ENCODE measurements at places on chromosomes 13 and 19.

GRCh38 chr13:33108620-33109019 is 92.4 kb downstream of the KL start:
- no peak for DNase-seq

DNA sequence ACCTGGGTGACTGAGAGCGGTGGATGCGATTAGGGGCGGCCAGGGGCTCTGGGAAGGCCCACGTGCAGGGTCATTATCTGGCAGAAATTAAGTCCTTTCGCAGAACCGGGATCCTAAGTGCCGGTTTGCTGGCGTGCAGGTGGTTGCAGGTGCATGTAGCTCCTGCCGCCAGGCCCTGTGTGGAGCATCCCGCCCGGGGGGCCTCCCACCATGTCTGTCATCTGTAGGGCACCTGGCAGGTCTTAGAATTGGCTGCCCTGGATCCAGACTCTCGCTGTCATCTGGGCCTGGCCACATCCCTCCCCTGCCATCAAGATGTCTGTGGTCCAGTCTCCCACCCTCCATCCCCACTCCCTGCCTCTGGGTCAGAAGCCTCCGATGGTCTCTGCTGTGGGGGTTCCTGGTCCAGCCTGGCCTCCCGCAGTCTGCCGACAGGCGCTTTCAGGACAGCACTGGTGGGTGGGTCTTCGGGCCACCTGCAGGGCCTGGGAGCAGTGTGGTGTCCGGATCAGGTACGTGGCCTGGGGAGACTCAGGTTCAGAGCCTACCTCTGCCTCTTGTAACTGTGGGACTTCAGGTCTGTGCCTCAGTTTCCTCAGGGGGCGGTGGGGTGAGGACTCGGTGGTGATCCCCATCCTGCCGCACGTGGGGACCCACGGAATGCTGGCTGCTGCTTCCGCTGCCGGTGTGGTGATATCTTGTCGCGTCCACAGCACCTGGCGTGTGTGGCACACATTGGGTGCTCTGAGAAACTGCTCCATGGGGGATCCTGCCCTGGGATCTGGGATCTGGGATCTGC is 5.4 kb downstream of the GNA11 start:
- no peak for DNase-seq

- no peak for DNase-seq
Observed at GRCh38 chr13:64525687-64526086, 2704.4 kb downstream of the PCDH9 start.

- DNase-seq, result no peak
Observed at GRCh38 chr19:11530432-11530831, 1.5 kb upstream of the ECSIT start.

DNA sequence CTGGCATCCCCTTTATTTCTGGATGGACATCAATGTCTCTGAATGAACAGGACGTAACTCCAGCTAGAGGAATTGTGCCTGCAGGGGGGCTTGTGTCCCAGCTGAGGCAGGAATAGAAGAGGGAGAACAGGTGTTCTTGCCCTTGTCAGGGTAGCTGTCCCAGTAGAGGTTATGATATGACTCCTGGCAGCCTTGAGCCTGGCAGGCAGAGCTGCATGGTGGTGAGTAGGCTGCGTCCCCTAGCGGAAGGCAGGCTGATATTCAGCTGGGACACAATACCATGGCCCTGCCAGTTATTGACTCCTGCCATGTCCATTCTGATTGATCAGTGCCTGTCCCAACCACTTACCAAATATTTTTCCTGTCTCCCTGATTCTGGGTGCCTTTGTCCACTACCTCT is 197.2 kb downstream of the RAP2A start:
- no peak for DNase-seq

- DNase-seq, result no peak
Observed at GRCh38 chr13:32048816-32049215, 17.2 kb downstream of the FRY start.

- DNase-seq, result no peak
Observed at GRCh38 chr19:13554506-13555240, 48.4 kb upstream of the CACNA1A start.

DNA sequence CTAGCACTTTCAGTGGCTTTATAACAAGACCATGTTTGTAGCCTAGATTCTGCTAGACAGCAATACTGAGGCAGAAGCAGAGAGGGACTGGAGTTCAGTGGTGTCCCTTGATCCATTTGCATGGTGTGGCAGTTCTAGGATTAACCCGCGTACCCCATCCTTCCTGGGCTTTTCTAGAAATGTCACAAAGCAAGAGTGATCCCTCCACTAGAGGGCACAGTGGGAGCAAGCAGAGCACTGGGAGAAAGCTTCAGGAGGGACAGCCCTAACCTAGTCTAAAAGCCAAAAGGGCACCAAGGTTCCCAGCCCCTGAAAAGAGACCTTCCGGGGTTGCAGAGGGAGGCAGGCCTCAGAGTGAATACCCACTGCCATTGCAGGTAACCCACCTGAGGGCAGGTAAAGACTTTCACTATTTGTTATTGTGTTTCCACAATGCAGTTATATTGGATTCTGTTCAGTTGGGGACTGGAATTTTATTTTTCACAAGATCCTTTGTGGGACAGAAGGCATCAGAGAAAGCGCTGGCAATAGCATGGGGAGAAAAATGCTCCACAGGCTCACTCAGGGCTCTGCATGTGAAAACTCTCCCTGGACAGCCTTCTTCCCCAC is 170.6 kb downstream of the FLT1 start:
- DNase-seq, result no peak

DNA sequence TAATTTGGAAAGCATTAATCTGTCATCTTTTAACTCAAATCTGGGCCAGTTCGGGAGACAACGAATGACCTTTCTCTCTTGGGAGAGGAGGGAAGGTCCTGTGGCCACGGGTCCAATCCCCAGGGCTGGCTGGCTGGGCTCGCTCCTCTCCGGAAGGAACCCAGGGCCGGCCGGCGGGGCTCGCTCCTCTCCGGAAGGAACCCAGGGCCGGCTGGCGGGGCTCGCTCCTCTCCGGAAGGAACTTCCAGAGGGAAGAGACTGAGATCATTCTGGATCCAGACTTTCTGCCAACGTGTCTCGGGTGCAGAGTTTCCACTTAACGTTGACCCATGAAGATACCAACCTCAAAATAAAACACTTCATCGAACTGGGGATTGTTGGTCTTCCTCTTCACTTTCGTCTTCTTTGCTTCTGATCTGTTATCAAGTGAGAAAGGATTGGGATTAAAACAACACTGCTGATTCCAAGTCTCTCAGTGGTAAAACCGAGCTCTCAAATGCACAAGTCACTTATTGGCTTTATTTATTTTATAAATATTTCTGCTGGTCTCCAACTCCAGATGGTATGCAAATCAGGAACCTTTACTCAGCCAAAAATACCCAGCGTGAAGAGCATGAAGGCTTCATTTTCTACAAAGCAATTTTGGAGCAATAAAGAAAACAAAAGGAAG is 53.3 kb upstream of the C13orf46 start:
- DNase-seq, result no peak

DNA sequence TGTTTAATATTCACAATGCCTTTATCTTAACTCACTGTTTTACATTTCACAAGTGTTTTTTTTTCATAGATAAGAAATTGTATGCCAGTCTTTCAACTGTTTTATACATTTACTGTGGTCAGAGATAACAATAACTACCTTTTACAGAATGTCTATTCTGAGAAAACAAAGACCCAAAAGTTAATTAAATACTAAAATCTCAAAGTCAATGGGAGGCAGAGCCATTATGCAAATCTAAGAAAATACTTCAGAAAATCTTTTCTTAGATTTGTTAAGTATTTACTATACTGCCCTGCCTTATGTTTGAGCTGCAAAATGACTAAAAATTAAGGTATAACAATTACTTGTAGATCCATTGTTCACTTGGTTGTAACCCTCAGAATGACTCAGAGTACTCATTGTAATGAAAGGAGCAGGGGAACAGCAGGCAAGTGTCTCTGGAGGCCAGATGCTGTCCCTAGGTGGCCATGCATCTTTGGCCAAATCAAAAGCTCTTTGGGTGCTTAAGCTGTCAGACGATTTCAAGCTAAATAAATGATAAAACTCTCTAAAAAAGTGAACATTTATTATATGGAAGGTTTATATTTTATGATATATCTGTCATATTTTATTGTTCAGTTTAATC is 770.1 kb upstream of the PCDH20 start:
- no peak for DNase-seq

All from stimulated activated CD4-positive, alpha-beta T cell treated with anti-CD3 and anti-CD28 coated beads, Interleukin-15, amount 100 ng/mL, for 1 hour (primary cell).